ENCODE measurements at places on chromosomes 7 and 10.

DNA sequence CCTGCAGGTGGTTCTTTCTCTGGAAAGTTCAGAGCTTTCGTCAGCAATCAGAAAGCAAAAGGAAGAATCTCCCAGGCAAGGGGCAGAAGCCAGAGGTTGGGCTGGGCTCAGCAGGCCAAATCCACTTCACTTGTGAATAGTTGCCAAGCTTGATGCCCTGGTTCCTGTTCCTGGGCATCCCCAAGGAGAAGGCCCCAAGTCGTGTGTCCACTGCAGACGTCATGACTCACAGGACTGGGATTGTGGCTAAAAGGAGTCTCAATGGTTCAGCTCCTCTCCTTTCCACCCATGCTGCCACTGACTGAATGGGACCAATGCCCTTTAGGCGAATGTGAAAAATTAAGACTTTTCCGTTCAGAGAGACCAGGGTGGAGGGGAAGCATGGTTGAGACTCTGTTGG, 38.6 kb upstream of the TRIM8 start:
- DNase-seq, result no peak

- no peak for DNase-seq
Measured at GRCh38 chr7:134078991-134079390, 48.1 kb upstream of the LRGUK start.

DNA sequence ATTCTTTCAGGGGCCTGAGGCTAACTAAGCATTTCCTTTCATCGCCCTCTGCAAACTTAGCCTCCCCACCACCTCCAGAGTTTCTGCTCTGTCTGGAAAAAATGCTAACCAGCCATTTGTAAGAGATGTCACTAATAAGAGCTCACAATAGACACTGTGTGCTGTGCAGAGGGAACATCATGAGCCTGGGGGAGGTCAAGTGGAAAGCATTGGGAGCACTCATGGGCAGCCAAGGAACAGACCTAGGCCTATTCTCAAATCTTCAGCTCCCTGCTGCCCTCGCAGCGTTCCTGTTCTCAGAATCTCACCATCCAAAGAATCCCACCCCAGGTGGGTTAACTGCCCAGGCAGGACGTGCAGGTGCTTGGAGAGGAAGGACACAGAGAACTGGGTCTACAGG, 27.1 kb upstream of the GPAM start:
- DNase-seq, result no peak

DNA sequence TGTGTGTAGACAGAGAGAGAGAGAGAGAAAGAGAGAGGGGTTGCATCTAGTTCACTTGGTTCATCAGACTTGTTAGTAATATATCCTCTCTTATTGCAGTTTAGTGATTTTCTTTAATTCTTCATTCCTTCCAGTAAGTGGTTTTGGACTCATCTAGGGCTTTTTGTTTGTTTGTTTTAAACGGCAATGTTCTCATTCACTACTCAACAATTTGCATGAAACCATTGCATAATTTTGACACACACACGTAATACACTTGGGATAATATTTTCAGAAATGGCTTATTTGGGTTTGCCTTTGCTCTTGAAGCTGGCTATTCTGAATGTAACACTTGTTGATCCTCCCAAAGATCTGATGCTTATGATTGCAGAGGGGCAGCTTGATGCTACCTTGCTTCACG, 16.4 kb upstream of the ZNF32 start:
- DNase-seq, result no peak

- no peak for DNase-seq
Measured at GRCh38 chr10:61189912-61190311, 245.9 kb upstream of the RHOBTB1 start.

DNA sequence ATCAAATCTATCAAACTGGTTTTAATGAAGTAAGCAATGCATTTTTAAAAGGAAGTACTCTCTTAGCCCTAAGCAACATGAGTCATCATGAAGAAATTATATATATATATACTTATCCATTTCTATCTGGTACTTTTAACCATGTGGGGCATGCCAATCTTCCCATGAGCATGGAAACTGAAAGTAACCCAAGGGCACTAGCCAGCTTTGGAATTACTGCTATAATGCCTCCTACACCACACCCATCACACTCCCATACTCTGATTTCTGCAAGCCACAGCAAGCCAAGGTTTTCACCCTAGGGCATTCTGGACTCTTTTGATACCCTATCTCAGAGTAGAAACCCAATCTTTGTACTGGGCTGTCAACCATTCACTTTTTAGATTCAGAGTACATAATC, 204.6 kb downstream of the IMMP2L start:
- no peak for DNase-seq

- peak; percentile 54 for DNase-seq
Measured at GRCh38 chr7:92904244-92905131, 68.1 kb upstream of the CDK6 start.

GRCh38 chr10:67662415-67662814, 33.6 kb downstream of the CTNNA3 start:
- DNase-seq, result no peak

DNA sequence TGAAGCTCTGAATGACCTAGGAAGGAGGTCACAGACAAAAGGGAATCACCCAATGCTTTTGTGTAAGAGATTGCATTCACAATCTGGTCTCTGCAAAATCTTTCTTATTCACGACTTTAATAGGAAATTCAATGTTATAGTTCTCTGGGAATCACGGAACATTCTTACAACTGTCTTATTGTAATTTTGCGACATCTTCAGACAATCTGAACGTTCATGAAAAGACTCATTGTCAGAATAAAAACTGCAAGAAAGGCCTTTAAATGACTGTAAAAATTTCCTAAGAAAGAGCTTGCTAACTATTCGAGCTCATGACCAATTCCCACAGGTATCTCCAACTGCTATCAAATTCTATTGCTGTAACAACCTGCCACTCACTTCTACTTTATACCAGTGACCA, 130.7 kb downstream of the DGKI start:
- no peak for DNase-seq

GRCh38 chr7:111763221-111763801, 201.0 kb upstream of the IMMP2L start:
- peak; percentile 4 for DNase-seq

- DNase-seq, result no peak
Measured at GRCh38 chr10:2619472-2619871, 447.9 kb upstream of the PFKP start.

DNA sequence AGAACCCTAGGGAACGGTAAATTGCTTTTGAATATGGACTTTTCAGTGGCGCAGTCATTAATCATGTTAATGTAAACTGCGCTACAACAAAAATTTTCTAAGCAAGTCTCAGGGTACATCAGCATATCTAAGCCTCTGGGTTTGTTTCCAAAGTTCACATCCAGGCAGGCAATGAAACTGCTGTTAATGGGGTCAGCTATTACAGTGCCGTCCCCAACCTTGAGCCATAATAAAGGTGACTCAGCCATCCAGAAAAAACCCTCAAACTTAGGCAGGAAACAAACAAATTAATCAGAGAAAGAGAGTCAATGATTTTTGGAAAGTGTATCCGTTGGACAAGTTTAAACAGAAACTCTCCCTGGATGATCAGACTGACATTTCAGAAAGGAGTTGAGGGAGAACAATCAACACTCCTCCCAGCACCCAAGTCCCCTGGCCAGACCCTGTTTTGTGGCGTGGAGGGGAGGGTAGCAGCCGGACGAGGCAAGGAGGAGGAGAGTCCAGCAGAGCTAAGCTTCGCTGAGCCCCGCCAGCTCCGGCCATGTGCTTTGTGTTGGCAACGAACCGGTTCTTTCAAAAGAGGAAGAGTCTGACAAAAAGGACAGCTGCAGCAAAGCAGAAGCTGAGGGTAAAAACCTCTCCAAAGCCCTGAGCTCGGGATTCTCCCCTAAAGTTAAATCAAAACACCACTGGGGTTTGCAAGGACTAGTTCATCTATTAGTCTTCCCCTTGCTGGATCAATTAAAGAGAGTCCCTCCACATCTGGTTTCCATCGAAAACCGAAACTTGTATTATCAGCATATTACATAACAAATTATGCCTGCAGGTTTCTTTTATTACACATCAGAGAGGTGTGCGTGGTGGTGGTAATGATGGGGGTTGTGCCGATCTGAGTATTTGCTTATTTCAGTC, 3.6 kb downstream of the FAM53B start:
- peak; percentile 69 for DNase-seq

GRCh38 chr7:110698576-110698975, 392.4 kb upstream of the LRRN3 start:
- DNase-seq, result no peak

GRCh38 chr7:74430961-74431466, 22.7 kb upstream of the GTF2IRD1 start:
- DNase-seq, result no peak

DNA sequence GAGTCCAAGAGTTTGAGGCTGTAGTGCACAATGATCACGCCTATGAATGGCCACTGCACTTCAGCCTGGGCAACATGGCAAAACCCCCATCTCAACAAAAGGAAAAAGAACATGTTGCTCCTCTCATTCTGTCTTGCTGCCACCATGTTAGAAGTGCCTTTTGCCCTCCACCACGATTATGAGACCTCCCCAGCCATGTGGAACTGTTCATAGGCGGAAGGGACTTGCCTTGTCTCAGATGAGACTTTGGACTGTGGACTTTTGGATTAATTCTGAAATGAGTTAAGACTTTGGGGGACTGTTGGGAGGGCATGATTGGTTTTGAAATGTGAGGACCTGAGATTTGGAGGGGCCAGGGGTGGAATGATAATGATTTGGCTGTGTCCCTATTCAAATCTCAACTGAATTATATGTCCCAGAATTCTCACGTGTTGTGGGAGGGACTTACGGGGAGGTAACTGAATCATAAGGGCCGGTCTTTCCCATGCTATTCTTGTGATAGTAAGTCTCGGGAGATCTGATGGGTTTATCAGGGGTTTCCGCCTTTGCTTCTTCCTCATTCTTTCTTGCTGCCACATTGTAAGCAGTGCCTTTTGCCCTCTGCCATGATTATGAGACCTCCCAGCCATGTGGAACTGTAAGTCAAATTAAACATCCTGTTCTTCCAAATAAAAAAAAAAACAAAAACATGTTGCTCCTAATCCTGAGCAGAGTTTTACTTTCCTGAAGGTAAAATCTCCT, 22.3 kb downstream of the DLG5 start:
- DNase-seq, result no peak

GRCh38 chr10:91215384-91215783, 5.1 kb upstream of the PCGF5 start:
- no peak for DNase-seq

GRCh38 chr7:29809533-29810155, 3.3 kb downstream of the WIPF3 start:
- no peak for DNase-seq

GRCh38 chr10:113525713-113526112, 27.1 kb upstream of the HABP2 start:
- no peak for DNase-seq

DNA sequence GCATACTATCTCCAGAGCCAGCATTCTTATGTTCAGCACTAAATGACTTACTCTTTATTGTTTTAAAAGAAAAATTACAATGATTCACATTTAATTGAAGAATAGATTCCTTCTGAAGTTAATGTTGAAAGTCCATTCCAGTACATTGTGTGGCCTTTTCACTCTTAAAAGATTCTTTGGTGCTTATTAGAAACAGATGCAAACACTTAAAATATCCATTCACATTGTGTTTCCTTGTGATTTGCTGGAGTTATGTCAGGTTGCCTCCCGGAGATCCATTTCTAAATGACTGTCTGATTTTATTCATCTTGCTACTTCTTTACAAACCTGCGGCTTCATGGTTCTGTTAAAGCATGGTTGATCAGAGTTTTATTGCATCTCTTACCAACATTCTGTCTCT, 152.8 kb downstream of the FOXP2 start:
- DNase-seq, result no peak

- no peak for DNase-seq
Measured at GRCh38 chr7:71005109-71005508, 126.8 kb upstream of the GALNT17 start.

GRCh38 chr10:72072639-72073038, 15.7 kb downstream of the SPOCK2 start:
- DNase-seq, result no peak

DNA sequence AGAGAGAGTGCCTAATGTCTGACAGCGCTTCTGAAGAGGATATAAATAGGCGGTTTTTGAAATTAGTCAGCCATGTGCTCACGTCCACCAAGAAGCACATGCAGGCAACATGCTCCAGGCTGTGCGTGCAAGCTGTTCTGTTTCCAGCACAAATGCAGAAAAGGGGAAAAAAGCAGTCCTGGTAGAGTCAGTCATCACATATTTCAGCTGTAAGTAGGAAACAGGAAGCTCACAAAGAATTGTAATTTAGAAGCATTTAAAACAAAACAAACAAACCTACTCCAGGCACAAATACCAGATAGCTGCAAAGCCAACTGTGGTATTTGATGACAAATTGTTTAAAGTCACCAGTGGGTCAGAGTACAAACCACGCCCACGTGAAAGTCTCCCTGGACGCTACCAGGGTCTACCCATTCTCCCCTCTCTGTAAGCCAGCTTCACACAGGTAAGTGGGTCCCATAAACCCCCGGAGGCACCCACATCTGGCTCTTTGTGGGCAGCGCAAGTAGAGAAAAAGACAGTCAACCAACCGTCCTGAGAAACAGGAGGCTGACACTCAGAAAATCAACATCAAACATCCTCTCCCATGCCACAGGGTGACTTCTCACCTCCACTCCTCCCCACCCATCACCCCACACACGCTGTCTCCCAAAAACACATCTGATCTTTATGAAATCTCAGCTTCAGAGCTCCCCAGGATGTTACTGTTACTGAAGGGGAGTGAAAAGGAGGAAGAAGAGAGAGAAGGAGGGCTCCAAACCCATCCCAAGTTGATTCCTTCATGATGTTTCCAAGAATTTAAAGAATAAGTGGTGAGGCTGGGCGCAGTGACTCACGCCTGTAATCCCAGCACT, 186.4 kb downstream of the FAM107B start:
- DNase-seq, result peak; percentile 92

DNA sequence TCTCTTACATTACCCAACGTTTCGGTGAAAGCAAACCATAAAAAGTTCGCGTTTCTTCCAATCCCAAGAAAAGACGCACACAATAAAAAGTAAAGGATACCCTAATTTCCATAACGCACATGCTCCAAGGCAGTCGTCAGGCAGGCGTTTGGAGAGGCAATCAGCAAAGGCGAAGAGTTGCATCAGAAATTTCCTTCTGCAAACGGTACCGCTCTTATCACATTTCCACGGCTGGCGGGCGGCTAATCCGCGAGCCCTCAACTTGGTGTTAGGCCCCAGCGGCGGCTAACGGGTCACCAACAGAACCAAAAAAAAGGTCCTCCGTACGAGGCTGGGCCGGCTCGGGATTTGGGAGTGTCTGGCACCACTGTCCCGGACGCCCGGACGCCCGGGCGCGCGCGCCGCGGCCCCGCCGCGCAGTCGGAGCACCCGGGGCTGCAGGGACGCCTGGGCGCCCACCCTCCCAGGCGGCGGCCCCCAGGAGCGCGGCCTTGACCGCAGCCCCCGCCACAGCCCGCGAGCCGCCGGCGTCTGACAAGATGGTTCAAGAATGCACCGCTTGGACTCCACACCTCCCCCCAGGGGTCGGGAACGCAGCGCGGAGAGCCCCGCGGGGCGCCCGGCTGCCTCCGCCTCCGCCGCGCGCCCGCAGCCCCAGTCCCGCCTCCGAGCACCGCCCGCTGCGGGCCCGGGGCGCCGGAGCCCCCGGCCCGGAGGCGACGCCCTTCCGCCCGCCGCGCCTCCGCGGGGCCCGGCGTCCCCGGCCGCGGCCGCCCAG, 9.8 kb upstream of the GRB10 start:
- DNase-seq, result peak; percentile 17
